ENCODE measurements at places on chromosomes 16 and 17.

DNA sequence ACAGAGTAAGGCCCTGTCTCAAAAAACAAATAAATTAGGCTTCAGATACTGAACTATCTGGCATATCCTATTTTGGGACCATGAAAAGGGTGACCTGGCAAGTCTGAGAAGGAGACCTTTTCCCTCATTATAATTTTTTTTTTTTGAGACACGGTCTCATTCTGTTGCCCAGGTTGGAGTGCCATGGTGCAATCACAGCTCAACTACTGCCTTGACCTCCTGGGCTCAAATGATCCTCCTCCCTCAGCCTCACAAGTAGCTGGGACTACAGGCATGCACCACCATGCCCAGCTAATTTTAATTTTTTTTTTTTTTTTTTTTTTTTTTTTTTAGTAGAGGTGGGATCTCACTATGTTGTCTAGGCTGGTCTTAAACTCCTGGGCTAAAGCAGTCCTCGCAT is 37.3 kb downstream of the PLCG2 start:
- no peak for DNase-seq

GRCh38 chr17:57553526-57553925 is 191.6 kb downstream of the CCDC182 start:
- no peak for DNase-seq

DNA sequence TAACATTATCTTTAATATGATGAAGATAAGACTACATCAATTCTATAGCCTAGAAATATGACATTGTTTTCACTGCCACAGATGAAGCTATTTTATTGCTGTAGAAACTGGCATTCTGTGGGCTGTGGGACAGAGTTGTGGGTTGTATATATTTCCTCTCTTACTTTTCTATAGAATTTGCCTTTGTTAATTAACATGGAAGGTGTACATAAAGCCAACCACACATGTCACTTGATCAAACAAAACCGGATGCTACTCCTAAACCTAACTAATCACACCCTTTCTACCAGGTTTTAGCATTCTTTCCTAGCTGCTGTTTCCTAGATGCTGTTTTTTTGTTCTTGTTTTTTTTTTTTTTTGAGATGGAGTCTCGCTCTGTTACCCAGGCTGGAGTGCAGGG is 81.2 kb upstream of the ATP2A3 start:
- no peak for DNase-seq

- no peak for DNase-seq
Observed at GRCh38 chr17:49760932-49761558, 2.9 kb downstream of the FAM117A start.

- peak; percentile 44 for DNase-seq
Observed at GRCh38 chr16:65202461-65202860, 80.6 kb upstream of the CDH11 start.

DNA sequence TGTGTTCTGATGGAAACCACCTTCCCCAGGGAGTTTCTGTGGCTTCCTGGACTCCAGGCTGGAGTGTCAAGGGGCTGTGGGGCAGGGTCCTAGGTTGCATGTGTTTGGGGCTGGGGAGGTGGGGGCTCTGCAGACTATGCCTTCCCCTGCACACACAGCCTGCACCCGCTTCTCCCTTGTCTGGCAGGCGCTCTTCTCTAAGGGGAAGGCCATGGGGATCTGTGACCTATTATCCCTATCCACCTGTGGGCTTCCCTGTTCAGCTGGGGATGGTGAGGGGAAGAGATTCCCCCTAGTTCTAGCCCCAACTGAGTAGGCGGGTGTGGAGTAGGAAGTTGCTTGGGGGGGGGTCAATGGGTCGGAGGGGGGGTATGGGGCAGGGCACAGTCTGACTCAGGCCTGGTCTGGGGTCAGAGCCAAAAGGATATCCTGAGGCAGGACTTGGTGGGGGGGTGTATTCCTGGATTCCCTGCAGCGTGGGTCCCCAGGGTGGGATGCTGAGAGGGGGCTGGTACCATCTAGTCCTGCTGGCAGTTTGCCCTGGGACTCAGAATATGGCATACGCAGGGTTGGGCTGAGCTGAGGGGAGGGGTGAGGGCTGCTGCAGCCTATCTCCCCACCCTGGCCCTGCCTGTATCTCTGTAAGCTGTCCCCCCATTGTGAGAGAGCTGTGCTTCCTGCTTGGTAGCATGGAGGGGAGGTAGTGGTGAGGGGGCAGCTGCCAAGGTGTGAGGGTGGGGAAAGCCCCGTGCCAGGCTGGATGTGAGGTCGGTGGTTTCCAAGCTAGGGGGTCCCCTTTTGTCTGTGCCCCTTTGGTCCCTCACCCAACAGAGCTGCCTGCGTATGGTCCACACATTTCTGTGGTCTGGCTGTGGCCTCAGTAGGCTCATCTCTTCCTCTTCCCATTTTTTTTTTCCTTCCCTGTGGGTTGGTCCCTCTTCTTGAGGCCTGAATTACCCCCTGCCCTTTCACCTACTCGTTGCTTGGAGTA is 14.7 kb downstream of the RARA start:
- DNase-seq = no peak

DNA sequence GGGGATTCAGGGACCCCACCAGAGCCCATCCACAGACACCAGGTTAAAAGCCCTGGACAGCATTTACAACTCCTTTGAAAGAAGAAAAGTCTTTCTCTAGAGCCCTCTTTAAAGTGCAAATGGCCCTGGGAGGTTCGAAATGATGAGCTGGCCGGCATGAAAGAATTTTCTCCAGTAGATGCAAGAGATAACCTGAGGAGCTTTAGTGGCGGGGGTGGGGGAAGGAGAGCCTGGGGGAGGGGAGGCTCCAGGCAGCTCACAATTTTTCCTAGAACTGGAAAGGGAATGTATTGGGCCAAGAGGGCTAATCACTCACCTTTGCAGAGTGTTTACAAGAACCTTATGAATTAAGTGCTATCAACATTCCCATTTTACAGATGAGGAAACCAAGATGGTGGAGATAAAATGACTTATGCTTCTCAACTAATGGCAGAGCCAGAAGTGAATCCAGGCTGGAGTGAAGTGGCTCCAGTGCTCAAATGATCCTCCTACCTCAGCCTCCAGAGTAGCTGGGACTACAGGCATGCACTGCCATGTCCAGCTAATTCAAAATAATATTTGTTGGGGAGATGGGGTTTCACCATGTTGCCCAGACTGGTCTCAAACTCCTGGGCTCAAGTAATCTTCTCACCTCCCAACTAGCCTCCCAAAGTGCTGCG is 4.2 kb upstream of the CDH1 start:
- DNase-seq = no peak
